ENCODE measurements at places on chromosomes 4 and X. TPM values are rescaled to one million over a fixed set of nuclear protein-coding genes. Genes with fewer than 3 reads are reported as not detected.

ZC4H2 gene
- 6.0 TPM for total RNA-seq

SPANXD gene
- total RNA-seq: not detected

DNA sequence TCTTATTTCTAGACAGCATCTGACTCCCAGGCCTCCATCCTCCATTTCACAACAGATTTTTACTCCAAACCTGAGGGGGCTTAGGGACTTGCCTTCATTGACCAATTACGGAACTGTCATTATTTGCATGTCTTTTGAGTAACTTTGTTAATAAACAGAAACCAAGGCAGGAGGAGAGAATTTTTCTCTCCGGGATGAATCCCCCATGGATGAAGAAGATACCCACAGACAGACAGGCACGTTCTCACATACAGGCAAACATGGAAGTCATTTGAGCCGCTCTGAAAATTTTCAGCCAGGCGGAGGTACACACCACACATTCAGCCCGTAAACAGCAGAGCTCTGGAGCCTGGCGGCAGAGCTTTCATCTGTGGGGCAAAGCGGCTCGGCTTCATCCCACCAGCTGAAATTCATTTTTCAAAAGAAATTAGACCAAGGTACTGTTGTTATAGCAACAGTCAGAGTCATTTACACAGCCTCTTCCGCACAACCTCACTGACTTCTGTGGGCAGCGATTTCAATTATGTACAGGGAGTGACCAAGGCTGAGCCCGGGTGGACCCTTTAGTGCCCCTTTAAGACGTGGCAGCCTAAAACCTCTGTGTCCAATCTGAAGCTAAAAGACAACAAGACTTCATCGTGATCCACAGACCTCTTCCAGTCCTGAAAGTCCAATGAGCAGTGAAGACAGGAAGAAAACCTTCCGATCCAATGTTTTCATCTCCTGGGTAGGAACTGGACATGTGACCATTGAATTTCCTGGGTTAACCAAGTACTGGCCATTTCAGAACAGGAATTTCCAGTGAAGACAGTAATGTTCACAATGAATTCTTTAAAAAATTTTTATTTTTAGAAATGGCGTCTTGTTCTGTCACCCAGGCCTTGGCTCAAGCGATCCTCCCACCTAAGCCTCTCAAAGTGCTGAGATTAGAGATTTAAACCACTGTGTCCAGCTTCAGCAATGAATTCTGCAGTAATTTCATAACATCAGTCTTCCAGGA lies 237.0 kb downstream of the MGST2 start:
- no peaks in the 10 kb centered on the region for H3K36me3 ChIP-seq
- DNase-seq: peak; percentile 64
- no peaks in the 10 kb centered on the region for H3K27me3 ChIP-seq
- peak overlapping the region; percentile 77 for H3K27ac ChIP-seq
- H3K4me1 ChIP-seq: peaks cover 5% of the 10 kb centered on the region

GRCh38 chr4:133865612-133866327 lies 335.8 kb downstream of the PABPC4L start:
- H3K4me3 ChIP-seq: no peak overlapping the region
- no peak for DNase-seq
- no peak overlapping the region for H3K27ac ChIP-seq
- no peaks in the 10 kb centered on the region for H3K4me1 ChIP-seq
- H3K27me3 ChIP-seq: no peaks in the 10 kb centered on the region
- H3K36me3 ChIP-seq: no peaks in the 10 kb centered on the region

- no peak overlapping the region for H3K4me3 ChIP-seq
- DNase-seq: no peak
- H3K27me3 ChIP-seq: no peaks in the 10 kb centered on the region
- no peak overlapping the region for H3K27ac ChIP-seq
Observed at GRCh38 chr4:90486346-90486745, 359.2 kb downstream of the CCSER1 start.
